ENCODE measurements at places on chromosomes 4 and X. TPM values are rescaled to one million over a fixed set of nuclear protein-coding genes. Genes with fewer than 3 reads are reported as not detected.

DNA sequence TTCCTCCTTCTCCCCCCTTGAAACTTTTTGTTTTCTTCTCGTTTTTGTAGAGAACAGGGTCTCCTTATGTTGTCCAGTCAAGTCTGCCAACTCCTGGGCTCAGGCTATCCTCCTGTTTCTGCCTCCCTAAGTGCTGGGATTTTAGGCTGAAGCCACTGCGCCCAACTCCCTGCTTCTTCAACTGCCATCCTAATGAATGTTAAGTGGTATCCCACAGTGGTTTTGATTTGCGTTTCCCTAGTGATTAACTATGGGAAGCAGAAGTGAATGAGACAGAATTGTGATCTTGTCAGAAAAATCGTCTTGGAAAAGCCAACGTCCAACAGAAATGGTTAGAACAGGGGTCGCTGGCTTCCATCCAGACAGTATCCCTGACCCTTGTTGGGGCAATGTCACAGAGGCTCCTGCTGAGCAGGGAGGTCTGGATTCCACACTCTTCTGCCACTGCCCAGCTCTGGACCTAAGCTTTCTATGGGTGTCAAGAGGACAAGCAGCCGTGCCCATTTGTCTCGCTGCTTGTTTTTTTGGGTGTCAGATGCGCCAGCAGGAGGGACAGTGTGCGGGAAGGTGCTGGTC is 869 bp upstream of the ADD1 start:
- peak overlapping the region; percentile 99 for H3K27ac ChIP-seq
- H3K4me3 ChIP-seq: peak overlapping the region; percentile 73
- DNase-seq: no peak
- no peaks in the 10 kb centered on the region for H3K27me3 ChIP-seq
- peaks cover 6% of the 10 kb centered on the region for H3K4me1 ChIP-seq
- no peaks in the 10 kb centered on the region for H3K36me3 ChIP-seq

Gene FHDC1
- 11.7 TPM for total RNA-seq

Gene OCRL
- 18.2 TPM for total RNA-seq

- H3K36me3 ChIP-seq: no peaks in the 10 kb centered on the region
- no peaks in the 10 kb centered on the region for H3K4me1 ChIP-seq
- no peak overlapping the region for H3K27ac ChIP-seq
- DNase-seq: no peak
Measured at GRCh38 chr4:101265816-101266172, 81.5 kb downstream of the PPP3CA start.

DNA sequence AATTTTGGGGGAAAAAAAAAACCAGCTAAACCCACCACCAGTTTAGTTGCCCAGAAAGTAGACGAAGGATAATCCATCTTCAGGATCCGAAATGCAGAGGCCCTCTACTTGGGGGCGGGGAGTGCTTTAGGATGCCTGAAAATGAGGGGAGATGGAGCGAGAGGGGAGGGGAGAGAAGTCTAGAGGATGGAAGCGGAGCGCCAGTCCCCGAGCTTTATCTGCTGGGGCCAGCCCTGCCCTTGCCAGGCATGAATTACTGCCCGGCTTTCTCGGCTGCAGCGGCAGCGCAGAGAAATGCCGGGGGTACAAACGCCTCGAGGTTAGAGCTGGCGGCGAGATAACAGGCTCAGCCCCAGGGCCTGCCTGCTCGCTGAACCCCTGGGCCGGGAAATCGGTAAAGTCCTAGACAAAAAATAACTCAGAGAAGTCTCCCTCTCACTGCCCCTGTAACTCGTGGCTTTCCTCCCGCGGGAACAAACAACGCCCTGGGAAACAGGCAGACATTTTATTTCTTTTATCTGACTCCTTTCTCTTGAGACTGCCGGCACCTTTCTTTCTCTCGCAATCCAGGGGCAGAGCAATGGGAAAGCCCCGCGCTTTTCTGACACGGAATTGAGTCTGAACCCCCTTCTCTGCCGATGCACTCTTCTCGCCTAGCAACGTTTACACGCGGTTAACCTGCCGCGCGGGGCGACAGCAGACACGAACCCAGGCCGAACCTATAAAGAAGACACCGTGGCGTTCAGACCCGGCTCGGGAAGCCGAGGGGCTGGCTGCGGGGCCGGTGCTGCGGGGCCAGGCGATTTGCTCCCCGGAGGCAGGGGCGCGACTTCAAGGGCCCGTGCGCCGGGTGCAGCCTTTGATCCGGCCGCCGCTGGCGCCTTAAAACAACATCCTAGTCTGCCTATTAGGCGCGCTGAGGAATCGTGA is 3.1 kb upstream of the MSX1 start:
- no peak overlapping the region for H3K4me3 ChIP-seq
- H3K27ac ChIP-seq: no peak overlapping the region
- peaks cover 42% of the 10 kb centered on the region for H3K4me1 ChIP-seq
- no peaks in the 10 kb centered on the region for H3K36me3 ChIP-seq

- H3K36me3 ChIP-seq: no peaks in the 10 kb centered on the region
- no peak overlapping the region for H3K4me3 ChIP-seq
- no peaks in the 10 kb centered on the region for H3K4me1 ChIP-seq
- no peaks in the 10 kb centered on the region for H3K27me3 ChIP-seq
Measured at GRCh38 chr4:144614850-144615585, 30.9 kb upstream of the HHIP start.

Gene MTMR1
- total RNA-seq: 37.6 TPM

- peaks cover 5% of the 10 kb centered on the region for H3K4me1 ChIP-seq
- no peak for DNase-seq
- peak overlapping the region; percentile 93 for H3K27ac ChIP-seq
- H3K36me3 ChIP-seq: no peaks in the 10 kb centered on the region
Measured at GRCh38 chrX:154751203-154751668, 359 bp upstream of the GAB3 start.

DNA sequence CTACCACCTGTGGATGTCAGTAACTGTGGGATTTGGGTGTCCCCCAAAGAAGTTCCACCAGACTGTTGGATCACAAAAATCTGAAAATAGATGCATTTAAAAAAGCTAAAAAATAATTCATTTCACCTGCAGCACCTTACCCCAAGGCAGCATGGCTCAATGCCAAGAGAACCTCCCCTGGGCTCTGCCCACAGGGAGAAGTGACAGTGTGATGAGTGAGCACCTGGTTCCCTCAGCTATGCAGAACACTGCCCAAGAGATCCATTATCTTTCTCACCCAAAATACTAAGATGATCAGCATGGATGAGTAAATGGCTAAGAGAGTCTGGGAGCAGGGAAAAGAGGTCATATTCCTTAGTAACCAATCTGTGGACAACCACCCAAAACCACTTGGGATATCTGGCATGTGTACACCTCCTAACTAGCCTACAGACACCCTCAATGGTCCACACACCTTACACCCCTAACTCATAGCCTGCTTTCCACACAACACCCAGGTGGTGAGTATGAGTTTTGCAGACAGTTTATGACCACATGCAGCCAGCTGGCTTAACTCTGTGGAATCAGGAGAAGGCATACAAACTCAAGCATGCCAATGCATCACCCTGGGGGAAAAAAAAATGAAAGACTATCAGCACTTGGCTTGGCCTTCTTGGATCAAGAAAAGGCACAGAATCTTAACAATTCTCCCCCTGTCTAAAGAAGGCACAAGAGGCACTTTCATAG is 416.5 kb upstream of the SMIM31 start:
- no peaks in the 10 kb centered on the region for H3K36me3 ChIP-seq
- H3K27ac ChIP-seq: no peak overlapping the region
- no peaks in the 10 kb centered on the region for H3K27me3 ChIP-seq
- H3K4me3 ChIP-seq: no peak overlapping the region
- no peaks in the 10 kb centered on the region for H3K4me1 ChIP-seq

- peaks cover 5% of the 10 kb centered on the region for H3K27me3 ChIP-seq
- H3K4me1 ChIP-seq: no peaks in the 10 kb centered on the region
- no peaks in the 10 kb centered on the region for H3K36me3 ChIP-seq
- no peak for DNase-seq
Measured at GRCh38 chrX:153866302-153867019, 19.5 kb downstream of the L1CAM start.

Gene SUPT20HL1
- total RNA-seq: not detected

DNA sequence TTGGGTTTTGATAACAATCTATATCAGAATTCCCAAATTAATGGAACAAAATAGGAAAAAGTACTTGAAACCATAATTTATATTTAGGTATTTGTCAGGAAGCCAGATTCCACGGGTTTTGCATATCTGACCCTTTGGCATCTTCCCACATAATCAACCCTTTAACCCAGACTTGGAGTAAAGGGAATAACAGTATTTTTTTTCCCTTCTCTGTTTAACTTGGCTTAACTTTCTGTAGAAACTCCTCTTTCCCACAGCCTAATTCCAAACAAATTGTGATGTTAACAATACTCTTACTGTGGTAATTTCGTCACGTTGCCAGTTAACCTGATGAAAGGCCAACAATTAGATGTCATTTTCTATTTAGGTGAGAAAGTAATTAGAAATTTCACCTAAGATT is 49.4 kb upstream of the GUCY1A1 start:
- peaks cover 7% of the 10 kb centered on the region for H3K4me1 ChIP-seq
- H3K4me3 ChIP-seq: no peak overlapping the region
- peak; percentile 71 for DNase-seq

GRCh38 chrX:78331708-78332107 is 4.3 kb upstream of the CYSLTR1 start:
- no peaks in the 10 kb centered on the region for H3K36me3 ChIP-seq
- H3K27ac ChIP-seq: no peak overlapping the region
- H3K27me3 ChIP-seq: no peaks in the 10 kb centered on the region
- H3K4me3 ChIP-seq: no peak overlapping the region
- DNase-seq: no peak

Gene MORC4
- 12.4 TPM for total RNA-seq

Gene VCX
- not detected for total RNA-seq

- no peak for DNase-seq
- H3K36me3 ChIP-seq: peaks cover 35% of the 10 kb centered on the region
- no peak overlapping the region for H3K4me3 ChIP-seq
- H3K27ac ChIP-seq: no peak overlapping the region
Measured at GRCh38 chr4:2630556-2631273, 94.3 kb downstream of the FAM193A start.

- H3K27ac ChIP-seq: no peak overlapping the region
- H3K27me3 ChIP-seq: no peaks in the 10 kb centered on the region
- H3K4me3 ChIP-seq: no peak overlapping the region
- H3K4me1 ChIP-seq: peaks cover 4% of the 10 kb centered on the region
- DNase-seq: no peak
- no peaks in the 10 kb centered on the region for H3K36me3 ChIP-seq
Measured at GRCh38 chr4:88219099-88219498, 60.7 kb upstream of the ABCG2 start.

- no peaks in the 10 kb centered on the region for H3K36me3 ChIP-seq
- no peaks in the 10 kb centered on the region for H3K4me1 ChIP-seq
- no peak overlapping the region for H3K4me3 ChIP-seq
- H3K27me3 ChIP-seq: no peaks in the 10 kb centered on the region
Measured at GRCh38 chr4:8600266-8600665, 7.7 kb downstream of the CPZ start.

Gene ADH4
- 0.18 TPM for total RNA-seq

- no peak overlapping the region for H3K27ac ChIP-seq
- H3K36me3 ChIP-seq: no peaks in the 10 kb centered on the region
- no peak overlapping the region for H3K4me3 ChIP-seq
- H3K27me3 ChIP-seq: no peaks in the 10 kb centered on the region
- no peaks in the 10 kb centered on the region for H3K4me1 ChIP-seq
Measured at GRCh38 chr4:107349732-107350131, 313.6 kb upstream of the DKK2 start.

Gene ARMCX4
- total RNA-seq: 23.6 TPM

GRCh38 chrX:6574762-6575161 is 39.8 kb upstream of the VCX3A start:
- peak; percentile 0 for DNase-seq
- no peak overlapping the region for H3K4me3 ChIP-seq
- H3K27ac ChIP-seq: no peak overlapping the region
- no peaks in the 10 kb centered on the region for H3K4me1 ChIP-seq

Gene WDFY3
- 229 TPM for total RNA-seq

DNA sequence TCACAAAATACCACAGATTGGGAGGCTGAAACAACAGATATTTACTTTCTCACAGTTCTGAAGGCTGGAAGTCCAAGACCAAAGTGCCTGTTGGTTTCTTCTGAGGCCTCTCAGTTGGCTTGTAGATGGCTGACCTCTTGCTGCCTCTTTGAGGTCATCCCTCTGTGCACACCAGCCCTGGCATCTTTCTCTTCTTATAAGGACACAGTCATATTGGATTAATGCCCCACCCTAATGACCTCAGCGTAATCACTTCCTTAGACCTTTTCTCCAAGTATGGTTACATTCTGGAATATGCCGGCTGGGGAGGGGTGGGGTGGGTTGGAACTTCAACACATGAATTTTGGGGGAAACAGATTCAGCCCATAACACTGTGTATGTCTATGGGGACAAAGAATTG is 116.2 kb upstream of the LNX1 start:
- DNase-seq: no peak
- H3K27ac ChIP-seq: no peak overlapping the region
- H3K27me3 ChIP-seq: no peaks in the 10 kb centered on the region
- H3K36me3 ChIP-seq: no peaks in the 10 kb centered on the region
- H3K4me1 ChIP-seq: no peaks in the 10 kb centered on the region

DNA sequence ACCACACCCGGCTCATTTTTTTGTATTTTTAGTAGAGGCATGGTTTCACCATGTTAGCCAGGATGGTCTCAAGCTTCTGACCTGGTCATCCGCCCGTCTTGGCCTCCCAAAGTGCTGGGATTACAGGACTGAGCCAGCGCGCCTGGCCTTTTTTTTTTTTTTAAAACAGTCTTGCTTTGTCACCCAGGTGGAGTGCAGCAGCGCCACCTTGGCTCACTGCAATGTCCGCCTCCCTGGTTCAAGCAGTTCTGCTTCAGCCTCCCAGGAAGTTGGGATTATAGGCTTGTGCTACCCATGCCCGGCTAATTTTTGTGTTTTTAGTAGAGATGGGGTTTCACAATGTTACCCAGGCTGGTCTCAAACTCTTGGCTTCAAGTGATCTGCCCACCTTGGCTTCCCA is 28.9 kb downstream of the ZFX start:
- DNase-seq: no peak
- peaks cover 31% of the 10 kb centered on the region for H3K36me3 ChIP-seq
- no peaks in the 10 kb centered on the region for H3K27me3 ChIP-seq

DNA sequence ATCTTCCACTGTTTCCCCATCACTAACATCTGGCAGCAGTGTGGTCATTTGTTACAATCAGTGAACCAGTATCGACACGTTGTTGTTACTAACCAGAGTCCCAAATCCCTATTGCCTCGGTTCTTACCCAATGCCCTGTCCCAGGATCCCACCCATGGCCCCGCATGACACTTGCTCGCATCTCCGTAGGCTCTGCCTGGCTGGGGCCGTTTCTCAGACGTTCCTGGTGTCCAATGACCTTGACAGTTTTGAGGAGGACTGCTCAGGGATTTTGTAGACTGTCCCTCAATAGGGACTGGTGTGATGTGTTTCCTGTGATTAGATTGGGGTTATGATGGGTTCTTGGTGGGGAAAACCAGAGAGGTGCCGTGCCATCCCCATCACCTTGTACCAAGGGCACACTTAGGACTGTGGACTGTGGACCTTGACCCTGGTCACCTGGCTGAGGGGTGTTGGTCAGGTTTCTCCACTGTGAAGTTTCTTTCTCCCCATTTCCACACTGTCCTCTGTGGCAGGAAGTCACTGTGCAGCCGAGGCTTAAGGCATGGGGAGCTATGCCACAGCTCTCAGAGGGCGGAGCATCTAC is 108.4 kb downstream of the ADRA2C start:
- H3K4me3 ChIP-seq: no peak overlapping the region
- no peak overlapping the region for H3K27ac ChIP-seq
- DNase-seq: no peak
- H3K36me3 ChIP-seq: no peaks in the 10 kb centered on the region
- no peaks in the 10 kb centered on the region for H3K4me1 ChIP-seq

Gene APELA
- total RNA-seq: not detected

Data from lung (tissue), 17 donors.